ENCODE measurements at places on chromosomes 16 and 17. TPM values are rescaled to one million over a fixed set of nuclear protein-coding genes. Genes with fewer than 3 reads are reported as not detected.

- DNase-seq: no peak
These were observed 7.9 kb upstream of the TMEM88 start for GRCh38 chr17:7846765-7847661.

GRCh38 chr17:77966476-77966875 lies 8.0 kb downstream of the TNRC6C start:
- DNase-seq: no peak

DNA sequence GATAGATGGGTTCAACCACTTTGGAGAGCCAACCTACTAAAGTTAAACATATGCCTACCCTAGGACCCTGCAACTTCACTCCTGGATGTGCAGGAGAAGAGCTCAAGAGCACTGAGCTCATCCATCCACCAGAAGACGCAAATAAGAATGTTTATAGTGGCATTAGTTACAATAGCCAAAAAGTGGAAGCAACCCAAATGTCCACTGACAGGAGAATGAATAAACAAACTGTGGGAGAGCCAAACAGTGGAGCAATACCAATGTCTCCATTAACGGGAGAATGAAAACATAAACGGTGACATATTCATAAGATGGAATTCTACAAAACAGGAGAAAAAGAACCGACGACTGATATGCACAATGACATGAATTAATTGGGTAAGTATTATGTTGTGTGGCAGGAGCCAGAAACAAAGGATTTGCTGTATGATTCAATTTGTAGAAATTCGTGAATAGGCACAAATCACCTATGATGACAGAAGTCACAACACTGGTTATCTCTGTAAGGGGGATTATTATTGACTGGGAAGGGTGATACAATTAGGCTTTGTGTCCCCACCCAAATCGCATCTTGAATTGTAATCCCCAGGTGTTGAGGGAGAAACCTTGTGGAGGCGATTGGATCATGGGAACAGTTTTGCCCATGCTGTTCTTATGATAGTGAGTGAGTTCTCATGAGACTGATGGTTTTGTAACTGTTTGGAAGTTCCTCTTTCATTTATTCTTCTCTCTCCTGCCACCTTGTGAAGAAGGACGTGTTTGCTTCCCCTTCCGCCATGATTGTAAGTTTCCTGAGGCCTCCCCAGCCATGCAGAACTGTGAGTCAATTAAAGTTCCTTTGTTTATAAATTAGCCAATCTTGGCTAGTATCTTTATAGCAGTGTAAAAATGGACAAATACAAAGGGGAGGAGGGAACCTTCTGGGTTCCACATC lies 57.9 kb upstream of the PLCG2 start:
- no peak for DNase-seq

- no peak for DNase-seq
These were observed 79.9 kb upstream of the C17orf78 start for GRCh38 chr17:37295888-37296287.

DNA sequence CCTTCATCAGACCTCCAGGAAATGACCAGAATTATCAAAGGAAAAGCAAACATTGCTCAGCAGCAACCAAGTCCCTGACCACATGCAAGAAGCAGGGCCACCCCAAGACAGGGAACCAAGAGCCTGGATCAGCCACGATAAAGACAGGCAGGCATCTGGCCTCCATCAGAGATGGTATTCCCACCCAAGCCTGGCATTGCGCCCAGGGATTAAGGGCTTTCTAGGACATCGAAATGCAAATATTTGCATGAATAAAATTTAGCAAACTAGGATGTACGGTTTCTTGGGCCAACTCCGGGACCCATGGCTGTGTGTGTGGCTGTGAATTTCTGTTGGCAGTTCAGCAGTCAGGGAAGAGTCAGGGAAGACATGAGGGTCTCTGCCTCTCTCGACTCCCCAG lies 241.4 kb upstream of the DYNLRB2 start:
- no peak for DNase-seq

GRCh38 chr17:45376171-45377005 lies 56.3 kb downstream of the ARHGAP27 start:
- DNase-seq: no peak

DNA sequence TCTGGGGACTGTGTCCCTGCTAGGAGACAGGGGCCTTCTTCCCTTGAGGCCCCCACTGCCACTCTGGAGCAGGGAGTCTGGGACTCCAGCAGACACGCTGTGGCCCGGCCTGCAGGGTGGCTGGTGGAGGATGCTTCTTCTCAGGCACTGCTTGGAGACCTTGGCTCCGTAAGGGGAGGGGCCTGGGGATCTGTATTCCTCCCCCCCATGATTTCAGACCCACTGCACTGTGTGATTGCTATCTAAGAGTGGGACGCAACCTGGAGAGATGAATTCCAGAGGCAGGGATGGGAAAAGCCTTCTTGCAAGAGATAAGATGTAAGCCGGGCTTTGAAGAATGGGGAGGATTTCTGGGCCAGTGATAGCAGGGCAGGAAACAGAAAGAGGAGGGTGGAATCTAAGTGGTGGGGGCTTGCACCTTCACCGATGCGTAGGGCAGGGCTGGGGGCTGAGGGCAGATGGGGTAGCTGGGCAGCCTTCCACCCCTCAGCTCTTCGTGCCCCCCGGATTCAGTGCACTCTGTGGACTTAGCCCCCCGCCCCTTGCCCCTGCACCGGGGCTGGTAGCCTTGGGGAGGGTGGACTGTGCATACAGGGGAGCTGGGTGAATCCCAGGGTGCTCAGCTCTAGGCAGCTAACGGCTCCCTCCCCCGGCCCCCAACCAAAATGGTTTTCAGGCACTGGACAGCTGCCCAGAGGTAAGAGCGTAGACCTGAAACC lies 5.2 kb upstream of the GSE1 start:
- no peak for DNase-seq

GRCh38 chr17:56881685-56882295 lies 32.1 kb downstream of the TRIM25 start:
- no peak for DNase-seq

DNA sequence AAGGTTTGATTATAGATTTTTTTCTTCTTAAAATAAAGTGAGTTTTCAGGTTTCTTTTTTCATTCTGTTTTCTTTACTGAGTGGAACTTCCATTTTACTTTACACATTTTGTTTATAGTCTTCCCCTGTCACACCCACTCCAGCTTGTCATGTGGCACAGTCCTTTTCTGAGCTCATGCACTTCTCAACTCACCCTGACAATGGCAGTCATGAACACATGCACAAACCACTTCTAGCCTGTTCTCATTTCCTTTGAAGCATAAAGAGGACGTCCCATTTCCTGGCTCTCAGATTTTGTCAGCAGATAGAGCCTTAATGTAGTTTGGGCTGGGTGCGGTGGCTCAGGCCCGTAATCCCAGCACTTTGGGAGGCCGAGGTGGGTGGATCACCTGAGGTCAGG lies 168.0 kb downstream of the AHSP start:
- DNase-seq: peak; percentile 92

- no peak for DNase-seq
These were observed 295.9 kb upstream of the N4BP1 start for GRCh38 chr16:48905632-48906505.

- DNase-seq: no peak
These were observed 52.9 kb downstream of the RMI2 start for GRCh38 chr16:11398136-11398535.

DNA sequence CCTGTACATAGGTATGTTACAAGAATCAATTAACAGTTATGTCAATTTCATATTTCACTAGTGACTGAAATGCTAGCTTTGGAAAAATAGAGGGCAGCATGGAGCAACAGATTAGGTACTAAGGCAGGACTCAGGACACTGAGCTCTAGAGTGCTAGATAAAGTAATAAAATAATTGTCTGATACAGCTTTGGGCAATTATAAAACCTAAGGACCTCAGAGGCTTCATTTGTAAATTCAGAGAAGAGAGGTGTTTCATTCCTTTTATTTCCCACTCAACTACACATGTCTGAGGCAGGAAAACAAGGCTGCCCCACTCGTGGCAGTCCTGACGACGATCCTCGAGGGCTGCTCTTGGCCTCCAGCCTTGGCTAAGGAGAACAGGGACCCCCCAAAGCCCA lies 81.5 kb downstream of the CA4 start:
- DNase-seq: no peak

DNA sequence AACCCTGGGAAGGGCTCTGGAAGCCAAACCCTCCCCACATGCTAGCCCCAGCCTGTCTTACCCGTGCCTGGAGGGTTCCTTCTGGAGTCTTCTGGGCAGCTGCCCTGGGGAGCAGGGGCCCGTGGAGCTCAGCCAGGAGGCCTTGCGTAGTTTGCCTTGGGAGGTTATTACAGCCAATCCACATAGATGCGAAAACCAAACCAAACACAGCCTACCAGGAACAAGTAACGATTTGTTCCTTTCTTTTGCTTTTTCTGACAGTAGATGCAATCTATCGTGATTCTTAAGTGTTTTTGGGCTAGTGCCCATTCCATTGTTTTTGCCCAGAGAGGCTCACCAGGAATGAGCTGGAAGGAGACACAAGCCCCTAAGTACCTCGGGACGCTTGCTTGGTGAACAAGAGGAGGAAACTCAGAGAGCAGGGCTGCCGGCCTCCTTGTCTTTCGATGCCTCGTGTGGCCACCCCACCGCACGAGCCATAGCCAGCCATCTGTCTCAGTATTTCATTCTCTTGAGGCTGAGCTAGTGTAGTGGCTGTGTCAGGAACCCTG lies 102.7 kb upstream of the NOL11 start:
- no peak for DNase-seq

GRCh38 chr17:67613961-67614360 lies 103.8 kb upstream of the NOL11 start:
- no peak for DNase-seq

DNA sequence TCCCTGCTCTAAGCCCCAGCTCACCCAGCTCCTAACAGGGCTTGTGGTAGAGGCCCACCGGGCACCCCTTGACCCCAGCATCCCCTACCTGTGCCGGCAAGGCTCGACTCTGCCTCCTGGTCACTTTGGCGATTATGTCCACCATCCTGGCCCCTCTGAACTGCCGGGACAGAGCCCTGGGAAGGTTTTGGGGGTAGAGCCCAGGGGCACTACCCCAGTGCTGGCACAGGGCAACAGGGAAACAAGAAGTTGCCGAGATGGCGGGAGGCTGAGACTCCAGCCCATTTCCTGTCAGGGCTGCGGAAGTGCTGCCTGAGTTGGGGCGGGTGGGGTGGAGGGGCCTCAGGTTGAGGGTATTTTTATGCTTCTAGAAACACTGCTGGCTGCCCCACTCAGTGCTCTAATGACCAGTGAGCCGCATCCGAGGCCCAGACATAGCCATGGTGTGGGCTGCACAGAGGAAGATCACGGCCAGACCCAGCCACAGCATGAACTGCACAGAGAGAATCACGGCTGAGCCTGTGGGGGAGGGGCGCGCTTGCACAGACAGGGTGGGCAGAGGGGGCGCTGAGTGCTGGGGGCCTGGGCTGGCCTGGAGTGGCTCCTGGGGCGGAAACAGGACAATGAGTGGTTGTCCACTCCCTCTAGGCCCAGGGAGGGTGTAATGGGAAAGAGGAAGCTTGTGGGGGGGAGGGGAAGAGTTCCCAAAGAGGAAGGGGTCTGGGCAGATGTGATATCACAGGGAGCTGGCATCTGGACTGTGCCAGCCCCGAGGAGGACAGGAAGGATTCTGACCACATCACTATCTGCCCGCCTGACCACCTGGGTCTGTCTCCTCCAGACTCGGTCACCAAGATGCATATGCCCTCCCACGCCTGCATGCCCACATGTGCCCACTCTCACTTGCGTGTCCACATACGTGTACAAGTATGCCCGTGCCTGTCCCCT lies 22.3 kb downstream of the ARHGAP27 start:
- DNase-seq: peak; percentile 81

DNA sequence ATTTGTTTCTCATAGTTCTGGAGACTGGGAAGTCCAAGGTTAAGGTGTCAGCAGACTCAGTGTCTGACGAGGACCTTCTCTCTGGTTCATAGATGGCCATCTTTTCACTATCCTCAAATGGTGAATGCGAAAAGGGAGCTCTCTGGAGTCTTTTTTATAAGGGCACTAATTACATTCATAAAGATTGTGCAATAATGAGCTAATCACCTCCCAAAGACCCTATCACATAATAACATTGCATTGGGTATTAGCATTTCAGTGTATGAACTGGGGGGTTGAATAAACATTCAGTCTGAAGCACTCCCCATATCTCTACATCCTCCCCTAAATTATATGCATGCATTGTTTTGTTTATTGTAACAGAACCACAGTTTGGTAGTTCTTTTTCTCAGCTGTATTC lies 1086.5 kb downstream of the CDH11 start:
- no peak for DNase-seq

DNA sequence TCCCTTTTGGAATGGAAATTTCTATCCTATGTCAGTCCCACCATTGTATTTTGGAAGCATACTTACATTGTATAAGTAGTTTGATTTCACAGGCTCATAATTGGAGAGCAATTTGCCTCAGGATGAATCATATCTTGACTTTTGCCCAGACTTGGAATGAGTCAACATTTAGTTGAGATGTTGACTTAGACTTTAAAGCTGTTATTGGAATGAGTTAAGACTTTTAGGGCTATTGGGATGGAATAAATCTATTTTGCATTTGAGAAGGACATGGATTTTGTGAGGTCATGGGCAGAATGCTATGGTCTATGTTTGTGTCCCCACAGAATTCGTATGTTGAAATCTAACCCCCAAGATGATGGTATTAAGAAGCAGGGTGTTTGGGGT lies 12.2 kb upstream of the ZNF594 start:
- DNase-seq: no peak

- no peak for DNase-seq
These were observed 19.9 kb downstream of the EFTUD2 start for GRCh38 chr17:44879376-44879775.

- DNase-seq: no peak
These were observed 13.3 kb upstream of the ACSF3 start for GRCh38 chr16:89080196-89080853.

GRCh38 chr17:48021934-48022333 lies 15.7 kb downstream of the COPZ2 start:
- DNase-seq: no peak

The RHBDL1 gene
- 3.1 TPM for polyA plus RNA-seq

The TM4SF5 gene
- 0.14 TPM for polyA plus RNA-seq

The FBXW10B gene
- polyA plus RNA-seq: 1.6 TPM

The CD300H gene
- 2.8 TPM for polyA plus RNA-seq

The SDR42E2 gene
- polyA plus RNA-seq: 0.14 TPM

The KRT16 gene
- polyA plus RNA-seq: 262 TPM

The HSF4 gene
- polyA plus RNA-seq: 50.8 TPM

All from thymus (tissue), 14 donors.